ENCODE measurements at places on chromosomes 12 and 14.

DNA sequence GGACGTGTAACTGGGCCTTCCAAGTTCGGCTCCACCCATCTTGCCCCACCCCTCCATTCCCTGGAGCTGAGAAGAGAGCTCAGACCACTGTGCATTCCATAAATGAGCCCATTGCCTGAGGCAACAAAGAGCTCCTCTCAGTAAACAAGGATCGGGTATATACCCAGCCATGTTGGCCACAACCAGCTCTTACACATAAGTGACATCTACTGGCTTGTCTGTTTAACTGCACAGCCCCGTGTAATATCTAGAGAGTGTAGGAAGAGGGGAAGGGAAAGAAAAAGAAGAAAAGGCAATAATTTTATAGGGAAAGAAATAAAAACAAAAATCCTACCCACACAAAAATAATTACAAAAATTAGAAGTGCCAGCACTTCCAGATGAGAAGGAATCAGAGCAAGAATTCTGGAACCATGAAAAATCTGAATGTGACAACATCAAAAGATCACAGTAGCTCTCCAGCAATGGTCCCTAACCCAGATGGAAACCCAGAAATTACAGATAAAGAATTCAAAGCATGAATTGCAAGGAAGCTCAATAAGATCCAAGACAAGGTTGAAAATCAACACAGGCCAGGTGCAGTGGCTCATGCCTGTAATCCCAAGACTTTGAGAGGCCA, 308.1 kb downstream of the RPAP3 start:
- DNase-seq = no peak

DNA sequence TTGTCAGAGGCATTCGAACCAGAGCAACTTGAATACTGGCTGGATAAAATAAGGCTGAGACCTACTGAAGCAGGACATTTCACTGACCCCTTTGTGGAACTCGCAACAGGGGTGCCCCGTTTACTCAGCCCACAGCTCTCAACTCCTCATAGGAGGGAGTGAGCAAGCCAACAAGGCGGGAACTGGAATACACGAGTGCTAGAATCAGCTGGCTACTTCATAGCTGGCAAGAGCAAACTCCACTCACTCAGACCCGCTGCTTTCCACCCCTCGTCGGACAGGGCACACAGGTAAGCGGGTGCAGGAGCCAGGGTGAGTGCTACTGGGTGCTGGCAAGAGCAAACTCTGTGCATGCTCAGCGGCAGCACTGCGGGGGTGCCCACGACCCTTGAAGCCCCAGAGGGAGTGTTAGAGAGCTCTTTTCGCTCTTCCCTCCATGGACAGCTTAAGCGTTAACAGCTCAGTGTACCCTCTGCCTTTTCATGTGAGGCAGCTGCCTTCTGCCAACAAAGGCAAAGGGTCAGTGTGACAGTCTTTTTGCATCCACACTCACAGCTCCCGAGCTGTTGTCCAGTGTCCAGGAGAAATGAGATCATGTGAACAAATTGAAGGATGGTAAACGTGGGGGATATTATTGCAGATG, 15.7 kb downstream of the CAPZA3 start:
- DNase-seq = no peak

DNA sequence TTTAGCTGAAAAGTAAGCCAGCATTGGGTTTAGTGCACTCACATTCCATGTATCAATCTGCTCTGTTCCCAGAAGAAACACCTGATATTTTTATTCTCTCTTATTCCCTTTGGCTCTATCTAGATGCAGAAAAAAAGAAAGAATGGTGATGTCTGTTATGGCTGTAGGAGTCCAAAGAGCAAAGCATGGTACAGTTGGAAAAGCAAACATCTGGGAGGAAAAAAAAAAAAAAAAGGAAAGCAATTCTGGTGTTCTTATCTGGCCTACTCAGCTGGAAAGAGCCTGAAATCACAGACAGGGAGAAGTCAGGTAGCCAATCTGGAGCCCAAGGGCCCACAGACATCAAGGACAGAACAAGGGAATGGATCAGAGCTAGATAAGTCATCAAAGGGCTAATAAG, 293.9 kb downstream of the DUSP6 start:
- DNase-seq = no peak

- no peak for DNase-seq
Measured at GRCh38 chr12:59735231-59735630, 139.4 kb downstream of the SLC16A7 start.

DNA sequence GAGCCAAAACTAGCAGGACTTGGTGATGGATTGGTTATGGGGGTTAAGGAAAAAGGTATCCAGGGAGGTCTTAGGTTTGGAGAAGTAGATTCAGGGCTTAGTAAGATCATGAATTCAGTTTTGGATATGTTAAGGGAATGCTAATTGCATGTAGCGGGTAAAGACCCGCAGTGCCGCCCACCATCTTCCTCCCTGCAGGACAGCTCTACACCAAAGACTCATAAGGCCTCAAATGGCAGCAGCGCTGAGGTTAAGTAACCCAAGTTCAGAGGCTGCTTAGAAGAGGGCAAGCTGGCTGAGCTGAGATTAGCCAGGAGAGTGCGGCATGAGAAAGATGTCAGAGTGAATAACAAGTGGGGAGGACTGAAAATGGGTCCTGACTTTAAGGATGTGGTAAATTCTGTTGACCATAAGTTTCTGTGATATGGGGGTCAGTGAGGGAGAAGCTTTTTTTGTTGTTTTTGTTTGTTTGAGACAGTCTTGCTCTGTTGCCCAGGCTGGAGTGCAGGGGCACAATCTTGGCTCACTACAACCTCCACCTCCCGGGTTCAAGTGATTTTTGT, 26.2 kb downstream of the RAD9B start:
- DNase-seq = no peak

DNA sequence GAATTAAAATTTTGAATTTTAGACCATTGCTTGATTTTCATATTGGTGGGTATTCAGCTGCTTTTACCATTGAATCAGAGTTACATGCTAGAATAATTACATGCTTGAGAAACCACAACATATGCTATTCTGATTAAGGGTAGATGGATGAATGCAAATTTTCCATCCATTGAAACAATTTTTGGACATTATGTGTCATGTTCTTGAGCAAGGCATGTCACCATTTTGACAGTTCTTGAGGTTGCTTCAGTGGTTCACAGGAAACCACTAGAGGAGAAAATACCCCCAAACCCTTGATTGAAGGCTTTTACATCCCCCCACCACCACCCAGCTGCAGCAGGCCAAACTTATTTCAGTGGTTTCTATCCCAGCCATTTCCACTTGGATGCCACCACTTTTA, 13.5 kb downstream of the UBR7 start:
- no peak for DNase-seq

- no peak for DNase-seq
Measured at GRCh38 chr12:117027251-117028086, 71.7 kb downstream of the TESC start.

DNA sequence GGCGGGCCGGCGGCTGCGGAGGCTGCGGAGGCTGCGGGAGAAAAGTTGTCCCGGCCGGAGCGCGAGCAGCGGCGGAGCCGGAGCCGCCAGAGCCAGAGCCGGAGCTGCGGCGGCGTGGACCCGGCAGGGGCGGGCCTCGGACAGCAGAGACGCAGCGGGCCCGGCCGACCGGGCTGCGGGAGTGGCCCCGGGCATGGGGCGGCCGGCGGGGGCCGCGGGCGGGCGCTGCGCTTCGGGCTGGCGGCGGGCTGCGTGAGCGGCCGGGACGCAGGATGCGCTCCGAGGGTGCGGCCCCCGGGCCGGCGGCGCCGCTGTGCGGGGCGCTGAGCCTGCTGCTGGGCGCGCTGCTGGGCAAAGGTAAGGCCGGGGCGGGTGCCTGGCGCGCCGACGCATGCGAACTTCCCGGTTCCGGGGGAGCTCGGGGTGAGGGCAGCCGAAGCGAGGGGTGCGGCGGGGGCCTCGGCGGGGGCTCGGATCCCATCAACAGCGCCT, at the start of gene TMEM132C:
TMEM132C (plus strand) TSS at position 40 of the 492 bp plus-strand sequence; CDS start at position 273, 233 bp downstream.
- no peak for DNase-seq

DNA sequence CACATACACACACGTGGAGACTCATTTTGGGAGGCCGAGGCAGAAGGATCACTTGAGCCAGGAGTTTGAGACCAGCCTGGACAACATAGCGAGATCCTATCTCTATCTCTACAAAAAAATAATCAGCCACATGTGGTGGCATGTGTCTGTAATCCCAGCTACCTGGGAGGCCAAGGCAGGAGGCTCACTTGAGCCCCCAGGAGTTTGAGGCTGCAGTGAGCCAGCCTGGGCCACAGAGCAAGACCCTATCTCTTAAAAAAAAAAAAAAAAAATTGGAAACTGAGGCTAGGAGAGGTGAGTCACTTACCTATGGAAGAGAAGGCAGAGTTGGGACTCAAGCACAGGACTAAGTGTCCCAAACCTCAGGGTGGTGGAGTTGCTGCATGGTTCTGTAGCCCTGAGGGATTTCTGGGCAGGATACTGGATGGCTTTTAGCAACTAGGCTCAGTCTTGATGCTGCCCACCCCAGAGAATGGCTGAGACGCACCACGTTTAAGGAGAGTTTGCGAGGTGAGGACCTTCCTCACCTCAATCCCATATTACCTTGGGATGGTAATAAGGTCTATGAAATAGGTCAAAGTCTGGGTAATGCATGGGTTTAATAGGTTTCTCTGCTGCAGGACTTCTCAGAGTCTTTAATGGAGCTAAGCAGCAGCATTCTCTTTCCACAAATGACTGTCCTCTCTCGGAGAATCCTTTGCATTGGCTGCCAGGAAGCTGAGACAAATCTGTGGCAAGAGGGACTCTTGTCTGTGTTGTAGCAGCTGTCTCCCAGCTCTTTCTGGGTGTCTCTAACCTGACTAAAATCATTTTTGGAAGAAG, 35.6 kb downstream of the SH2B3 start:
- no peak for DNase-seq

DNA sequence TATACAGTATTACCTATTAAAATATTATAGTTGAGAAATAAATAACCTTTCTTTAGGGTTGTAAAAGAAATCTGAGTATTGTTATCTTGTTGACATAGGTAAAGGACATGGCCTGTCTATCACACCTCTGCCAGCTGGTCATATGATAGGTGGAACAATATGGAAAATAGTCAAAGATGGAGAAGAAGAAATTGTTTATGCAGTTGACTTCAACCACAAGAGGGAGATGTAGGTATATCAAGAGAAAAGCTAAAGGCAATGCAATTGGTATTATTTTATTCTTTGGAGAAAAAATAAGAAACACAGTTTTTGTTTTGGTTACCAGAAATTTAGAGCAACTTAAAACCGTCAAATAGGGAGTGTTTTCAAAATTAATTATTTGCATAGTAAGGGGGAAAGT, 13.5 kb downstream of the CPSF2 start:
- no peak for DNase-seq

- DNase-seq = no peak
Measured at GRCh38 chr14:60646226-60646818, 3.0 kb downstream of the SIX1 start.

DNA sequence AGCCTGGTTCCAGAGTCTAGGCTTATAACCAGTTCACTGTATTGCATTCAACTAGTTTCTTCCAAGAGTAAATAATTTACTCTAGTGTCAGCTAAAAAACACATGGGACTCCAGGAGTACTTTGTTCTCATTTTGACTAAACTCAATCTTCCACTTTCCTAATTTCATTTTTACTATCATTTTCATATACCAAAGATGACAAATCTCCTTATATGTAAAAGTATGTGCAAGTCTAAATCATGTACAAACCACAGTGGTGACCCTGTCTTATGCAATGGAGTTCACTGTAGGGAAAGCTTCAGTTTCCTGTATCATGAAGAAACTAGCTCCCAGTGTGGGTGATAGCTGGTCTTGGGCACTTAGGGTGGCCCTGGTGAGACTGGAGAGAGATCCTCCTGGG, 151.6 kb downstream of the HELB start:
- DNase-seq = no peak

- no peak for DNase-seq
Measured at GRCh38 chr12:48831257-48831656, 13.0 kb downstream of the CACNB3 start.

DNA sequence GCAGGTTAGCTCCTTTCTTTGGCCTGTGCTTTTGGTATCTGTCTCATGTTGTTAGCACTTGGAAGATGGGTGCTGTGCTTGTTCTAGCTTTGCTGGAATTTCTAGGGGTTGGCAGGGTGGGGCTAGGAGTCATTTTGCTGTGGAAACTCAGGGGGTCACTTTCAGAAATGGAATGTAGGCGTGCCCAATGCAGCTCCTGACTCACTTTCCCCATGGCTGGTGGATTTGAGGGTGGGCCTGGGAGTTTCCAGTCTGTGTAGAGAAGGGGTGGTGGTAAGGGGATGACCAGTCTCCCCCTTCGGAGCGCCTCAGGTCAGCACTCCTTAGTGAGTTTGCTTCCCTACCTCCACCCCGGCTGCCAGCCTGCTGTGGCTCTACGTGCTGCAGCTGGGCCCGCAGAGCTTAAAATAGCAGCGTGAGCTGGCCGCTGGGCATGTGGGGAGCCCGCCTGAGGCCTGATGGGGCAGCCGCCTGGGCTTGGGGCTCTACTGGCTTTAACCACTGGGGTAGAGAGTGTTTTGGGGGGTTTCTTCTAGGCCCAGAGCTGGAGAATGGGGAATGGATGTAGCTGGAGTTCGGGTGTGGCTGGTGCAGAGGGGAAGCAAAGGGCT, 108.2 kb downstream of the TSPAN9 start:
- DNase-seq = no peak

DNA sequence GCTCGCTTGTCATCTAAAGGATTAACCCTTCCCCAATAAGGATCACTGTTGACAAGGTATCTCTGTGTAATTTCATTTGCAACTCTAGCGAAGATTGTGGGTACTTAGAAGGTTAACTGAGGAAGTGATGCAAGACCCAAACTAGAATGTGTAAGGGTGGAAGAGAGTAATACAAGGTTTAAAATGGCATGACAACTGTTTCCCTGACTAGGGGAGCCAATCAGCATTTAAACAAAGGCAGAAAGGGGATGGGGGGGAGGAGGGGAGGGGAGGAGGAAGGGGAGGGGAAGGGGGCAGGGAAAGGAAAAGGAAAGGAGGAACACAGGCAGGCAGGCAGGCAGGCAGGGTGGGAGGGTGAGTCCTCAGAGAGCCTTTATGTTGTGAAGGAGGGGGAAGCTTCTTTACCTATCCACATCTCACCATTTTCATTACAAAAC, 31.1 kb downstream of the NRDE2 start:
- no peak for DNase-seq

- DNase-seq = no peak
Measured at GRCh38 chr14:46940611-46941010, 289.0 kb upstream of the RPL10L start.

- no peak for DNase-seq
Measured at GRCh38 chr12:117489671-117490070, 128.2 kb upstream of the NOS1 start.

DNA sequence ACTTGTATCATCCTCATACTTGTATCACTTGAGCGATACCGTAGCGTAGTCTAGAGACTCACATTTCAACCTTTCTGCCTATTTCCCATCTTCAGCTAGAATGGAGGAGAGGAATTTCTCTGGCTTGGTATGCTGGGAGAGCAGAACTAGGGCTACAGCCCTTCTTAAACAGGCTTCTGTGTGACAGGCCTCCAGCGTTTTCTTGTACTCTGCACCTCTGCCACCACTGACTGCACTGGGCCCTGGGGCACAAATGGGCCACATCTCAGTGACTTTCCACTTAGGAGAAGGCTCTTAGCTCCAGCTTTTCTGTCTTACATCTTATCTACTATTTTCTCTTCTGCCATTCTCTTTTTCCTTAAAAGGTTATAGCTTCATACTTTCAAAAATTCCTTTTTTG, 26.8 kb downstream of the HCFC2 start:
- DNase-seq = no peak

GRCh38 chr12:124428136-124428791, 133.4 kb downstream of the RFLNA start:
- DNase-seq = no peak

- no peak for DNase-seq
Measured at GRCh38 chr14:74500417-74501134, 7.0 kb downstream of the ISCA2 start.

Data from stimulated activated CD8-positive, alpha-beta memory T cell treated with anti-CD3 and anti-CD28 coated beads, Interleukin-7, amount 100 ng/mL, for 1 hour (primary cell).